Aorta (tissue), 5 donors: ENCODE measurements at places on chromosomes 12 and 14.

DNA sequence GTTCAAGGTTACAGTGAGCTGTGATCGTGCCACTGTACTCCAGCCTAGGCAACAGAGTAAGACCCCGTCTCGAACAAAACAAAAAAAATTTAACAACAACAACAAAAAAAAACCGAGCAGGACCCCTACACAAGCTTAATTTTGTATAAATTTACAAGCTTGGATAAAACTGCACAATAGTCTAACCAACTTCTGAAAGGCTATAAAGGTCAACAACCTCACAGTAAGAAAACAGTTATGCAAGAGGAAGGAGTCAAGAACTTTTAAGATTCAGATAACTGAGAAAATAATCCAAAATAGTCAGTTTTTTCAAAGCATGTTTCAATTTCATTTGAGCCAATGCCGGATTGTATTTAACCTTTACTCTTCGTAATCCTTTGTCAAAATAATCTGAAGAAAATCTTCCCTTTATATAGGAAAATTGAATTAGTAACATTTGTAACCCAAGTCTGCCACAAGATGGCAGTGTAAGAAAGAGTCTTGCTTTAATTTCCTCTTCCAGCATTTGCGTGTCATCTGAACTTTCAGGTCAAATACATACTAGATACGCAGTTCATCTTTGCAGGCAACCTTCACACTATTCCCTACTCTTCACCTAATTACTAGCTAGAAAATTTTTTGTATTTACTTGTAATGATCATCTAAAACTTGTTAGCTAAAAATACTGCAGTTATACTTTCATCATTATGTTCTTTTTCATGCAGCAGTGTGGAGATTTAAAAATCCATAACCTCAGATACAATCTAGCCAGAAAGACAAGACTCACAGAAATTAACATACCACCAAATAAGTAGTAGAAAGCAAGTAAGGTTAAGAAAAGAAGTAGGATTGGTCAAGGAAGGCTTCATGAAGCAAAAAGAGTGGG lies 5.8 kb downstream of the CCNB1IP1 start:
- no peak for DNase-seq

GRCh38 chr12:132138941-132139871 lies 4.9 kb downstream of the DDX51 start:
- no peak for DNase-seq

DNA sequence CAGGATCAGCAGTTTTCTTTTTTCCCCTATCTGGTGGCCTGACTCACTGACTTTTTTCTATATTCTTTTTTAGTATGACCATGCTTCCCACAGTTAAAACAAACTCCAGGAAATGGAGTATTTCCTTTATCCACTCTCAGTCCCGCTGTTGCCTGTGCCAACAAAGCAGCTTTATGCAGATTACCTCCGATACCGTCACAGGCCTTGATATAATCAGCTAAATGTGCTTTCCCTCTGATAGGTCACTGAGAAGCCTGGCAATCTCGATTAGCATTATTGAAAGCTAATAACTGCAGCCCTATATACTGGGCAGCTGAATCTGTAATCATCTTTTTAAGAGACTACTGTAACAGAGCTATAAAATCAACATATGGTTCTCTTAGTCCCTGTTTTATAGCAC lies 243.6 kb downstream of the KIF21A start:
- no peak for DNase-seq

- DNase-seq, result no peak
These were observed 48.4 kb upstream of the EML1 start for GRCh38 chr14:99744873-99745224.

DNA sequence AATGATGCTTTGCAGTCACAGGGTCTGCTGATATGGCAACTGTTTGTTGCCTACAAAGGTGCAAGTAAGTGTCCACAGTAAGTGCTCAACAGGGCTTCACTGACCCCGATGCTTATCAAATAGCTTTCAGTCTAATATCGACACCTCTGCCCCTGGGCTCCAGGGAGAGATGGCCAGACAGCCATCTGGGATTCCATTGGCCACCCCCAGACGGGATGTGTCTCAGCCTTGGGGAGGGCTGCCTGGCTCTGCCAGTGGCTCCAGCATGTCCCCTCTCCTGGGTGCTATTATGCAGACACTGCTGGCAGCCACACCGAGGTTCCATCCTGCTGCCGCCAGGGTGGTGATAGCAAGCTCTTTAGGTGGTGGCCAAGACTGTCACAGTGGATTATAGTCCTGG lies 57.4 kb downstream of the DGLUCY start:
- DNase-seq, result no peak

- DNase-seq, result no peak
These were observed 422.9 kb upstream of the OR4E1 start for GRCh38 chr14:22096514-22096895.

- DNase-seq, result no peak
These were observed 228.2 kb upstream of the PWP1 start for GRCh38 chr12:107457362-107457935.
